ENCODE measurements at places on chromosomes 5 and 9. TPM values are rescaled to one million over a fixed set of nuclear protein-coding genes. Genes with fewer than 3 reads are reported as not detected.

Gene CA9
- total RNA-seq, result 0.37 TPM

GRCh38 chr5:111929867-111930266, 172.9 kb upstream of the NREP start:
- no peaks in the 10 kb centered on the region for H3K4me1 ChIP-seq
- H3K36me3 ChIP-seq, result no peaks in the 10 kb centered on the region
- no peaks in the 10 kb centered on the region for H3K27me3 ChIP-seq
- H3K4me3 ChIP-seq, result no peak overlapping the region
- no peak for DNase-seq

DNA sequence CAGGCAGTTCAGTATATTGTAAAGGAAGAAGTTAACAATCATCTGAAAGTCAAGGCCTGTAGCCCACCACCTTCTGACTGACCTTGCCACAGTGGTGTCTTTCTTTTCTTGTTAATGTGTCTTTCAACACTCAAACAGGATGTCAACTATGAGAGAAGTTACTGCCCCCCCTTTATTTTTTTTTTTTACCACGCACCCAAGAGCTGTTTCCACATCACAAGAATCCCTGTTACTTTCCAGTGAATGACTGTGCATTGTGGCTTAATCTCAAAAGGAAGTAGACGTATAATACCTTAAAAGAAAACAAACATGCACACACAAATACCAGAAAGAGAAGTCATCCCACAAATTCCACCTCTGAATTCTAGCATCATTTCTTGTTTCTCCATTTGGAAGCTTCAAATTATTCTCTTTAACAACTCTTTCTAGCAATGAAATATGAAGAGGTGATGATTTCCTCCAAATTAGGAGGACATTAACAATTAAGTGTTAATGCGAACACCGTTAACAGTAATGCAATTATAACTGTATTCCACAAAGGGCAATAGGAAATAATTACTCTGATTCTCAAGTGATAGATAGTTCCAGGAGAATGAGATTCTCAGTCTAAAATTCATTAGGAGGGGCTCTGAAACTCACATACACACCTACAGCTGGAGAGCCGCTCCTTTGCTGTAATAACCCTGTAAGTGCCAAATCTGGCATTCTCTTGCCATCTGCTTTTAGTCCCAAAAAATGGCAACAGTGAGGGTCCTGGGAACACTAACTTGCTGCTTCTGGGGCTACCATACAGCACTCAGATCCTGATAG, 201.0 kb downstream of the EFNA5 start:
- H3K27ac ChIP-seq, result no peak overlapping the region
- H3K4me3 ChIP-seq, result no peak overlapping the region
- H3K36me3 ChIP-seq, result no peaks in the 10 kb centered on the region
- H3K4me1 ChIP-seq, result no peaks in the 10 kb centered on the region
- H3K27me3 ChIP-seq, result no peaks in the 10 kb centered on the region
- no peak for DNase-seq

- DNase-seq, result no peak
- H3K36me3 ChIP-seq, result no peaks in the 10 kb centered on the region
- H3K4me3 ChIP-seq, result no peak overlapping the region
- H3K4me1 ChIP-seq, result no peaks in the 10 kb centered on the region
- H3K27ac ChIP-seq, result no peak overlapping the region
These were observed 4.1 kb downstream of the IPPK start for GRCh38 chr9:92665836-92666235.

DNA sequence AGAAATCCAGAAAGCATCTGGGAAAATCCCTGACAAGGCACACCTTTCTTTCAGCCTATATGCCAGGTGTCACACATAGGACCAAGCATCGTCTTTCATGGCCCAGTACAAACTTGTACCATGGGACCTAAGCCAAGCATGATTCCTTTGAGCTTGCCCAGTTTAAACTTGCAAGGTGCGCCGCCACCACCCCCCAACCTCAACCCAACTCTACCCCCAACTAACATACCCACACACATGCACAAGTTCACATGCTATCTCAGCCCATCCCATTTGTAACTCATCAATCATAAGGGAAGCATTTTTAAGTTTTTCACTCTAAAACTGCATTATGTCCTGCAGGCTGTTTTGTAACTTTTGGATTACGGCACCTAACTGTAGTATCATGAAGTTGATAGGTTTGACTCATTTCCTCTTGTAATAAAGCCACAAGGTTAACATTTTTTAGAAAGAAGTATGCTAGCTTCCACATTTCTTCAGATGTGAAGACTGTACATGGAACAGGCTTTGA, 145.9 kb upstream of the FST start:
- H3K27ac ChIP-seq, result no peak overlapping the region
- no peaks in the 10 kb centered on the region for H3K27me3 ChIP-seq
- no peaks in the 10 kb centered on the region for H3K36me3 ChIP-seq

DNA sequence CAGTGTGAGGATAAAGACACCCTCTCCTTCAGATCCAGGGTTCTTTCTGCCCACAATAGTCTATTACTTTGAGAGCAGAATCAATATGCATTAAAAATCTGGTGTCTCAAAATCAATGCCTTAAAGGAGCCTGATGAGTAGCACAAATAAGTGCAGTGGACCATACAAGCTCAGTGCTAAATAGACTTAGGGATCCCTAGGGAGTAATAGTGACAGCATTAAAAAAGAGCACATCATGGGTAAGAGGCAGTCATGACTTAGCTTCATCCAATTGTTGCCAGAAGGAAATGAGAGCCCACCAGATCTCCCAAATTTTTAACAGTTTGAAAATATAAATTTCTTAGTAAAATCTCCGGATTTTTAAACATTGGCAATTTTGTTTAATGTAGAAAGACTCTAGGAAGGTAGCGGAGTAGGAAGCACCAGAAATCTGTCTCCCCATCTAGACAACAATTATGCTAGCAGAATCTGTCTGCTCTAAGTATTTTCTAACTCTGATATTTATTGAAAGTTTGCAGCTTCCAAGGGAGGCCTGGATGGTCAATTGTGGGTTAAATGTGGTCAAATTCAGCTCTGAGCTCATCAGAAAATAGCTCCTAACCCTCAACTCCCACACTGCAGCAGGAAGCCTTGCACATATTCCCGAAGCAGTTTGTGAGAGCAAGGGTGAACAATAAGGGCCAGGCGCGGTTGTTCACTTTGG, 443.9 kb downstream of the TLE1 start:
- no peaks in the 10 kb centered on the region for H3K4me1 ChIP-seq
- H3K27me3 ChIP-seq, result no peaks in the 10 kb centered on the region
- no peak for DNase-seq
- no peak overlapping the region for H3K27ac ChIP-seq
